Fibroblast of skin of back (primary cell): ENCODE measurements at places on chromosomes 4 and X.
A peak's percentile ranks its signal among the peaks of the same experiment; 100 is the strongest.

GRCh38 chrX:57451426-57452020 lies 140.3 kb upstream of the ZXDB start:
- no peak for DNase-seq

- peak; percentile 43 for DNase-seq
Observed at GRCh38 chr4:83961575-83961974, 425.7 kb downstream of the GPAT3 start.

DNA sequence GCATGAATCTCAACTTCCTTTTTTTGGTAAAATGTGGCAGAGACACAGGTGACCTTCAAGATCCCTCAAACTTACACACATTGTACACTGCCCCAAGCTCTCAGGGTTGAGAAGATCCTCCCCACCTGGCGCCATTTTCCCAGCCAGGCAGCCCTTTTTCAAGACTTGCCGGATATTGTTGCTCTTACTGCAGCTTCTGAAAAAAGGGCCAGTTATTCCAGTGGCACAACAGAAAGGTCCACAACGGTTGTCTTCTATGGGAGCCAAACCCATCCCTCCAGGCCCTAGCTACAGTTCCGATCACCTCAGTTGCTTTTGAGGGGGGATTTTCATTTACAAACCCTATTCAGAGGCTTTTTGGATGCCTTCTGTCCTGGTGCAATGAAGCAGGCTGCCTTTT lies 101.1 kb downstream of the CHIC2 start:
- no peak for DNase-seq

DNA sequence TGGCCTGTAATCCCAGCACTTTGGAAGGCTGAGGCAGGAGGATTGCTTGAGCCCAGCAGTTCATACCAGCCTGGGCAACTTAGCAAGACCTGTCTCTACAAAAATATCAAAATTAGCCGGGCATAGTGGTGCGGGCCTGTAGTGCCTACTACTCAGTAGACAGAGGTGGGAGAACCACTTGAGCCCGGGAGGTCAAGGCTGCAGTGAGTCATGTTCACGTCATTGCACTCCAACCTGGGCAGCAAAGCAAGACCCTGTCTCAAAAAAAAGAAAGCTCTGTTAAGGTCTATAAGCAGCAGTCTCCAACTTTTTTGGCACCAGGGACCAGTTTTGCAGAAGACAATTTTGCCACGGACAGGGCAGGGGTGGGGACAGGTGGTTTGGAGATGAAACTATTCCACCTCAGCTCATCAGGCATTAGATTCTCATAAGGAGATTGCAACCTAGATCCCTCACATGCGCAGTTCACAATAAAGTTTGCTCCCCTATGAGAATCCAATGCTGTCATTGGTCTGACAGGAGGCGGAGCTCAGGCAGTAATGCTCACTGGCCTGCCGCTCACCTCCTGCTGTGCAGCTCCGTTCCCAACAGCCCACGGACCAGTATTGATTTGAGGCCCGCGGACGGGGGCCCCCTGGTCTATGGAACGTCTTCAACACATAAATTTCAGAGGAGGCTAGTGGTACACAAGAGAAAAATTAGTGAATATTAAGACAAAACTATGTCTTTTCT lies 67.9 kb downstream of the KLHL8 start:
- DNase-seq = no peak

GRCh38 chr4:66688674-66689073 lies 856.6 kb downstream of the CENPC start:
- peak; percentile 68 for DNase-seq

- no peak for DNase-seq
Observed at GRCh38 chr4:106303548-106304281, 12.3 kb downstream of the TBCK start.

GRCh38 chr4:140052050-140052449 lies 101.9 kb downstream of the MAML3 start:
- peak; percentile 43 for DNase-seq

DNA sequence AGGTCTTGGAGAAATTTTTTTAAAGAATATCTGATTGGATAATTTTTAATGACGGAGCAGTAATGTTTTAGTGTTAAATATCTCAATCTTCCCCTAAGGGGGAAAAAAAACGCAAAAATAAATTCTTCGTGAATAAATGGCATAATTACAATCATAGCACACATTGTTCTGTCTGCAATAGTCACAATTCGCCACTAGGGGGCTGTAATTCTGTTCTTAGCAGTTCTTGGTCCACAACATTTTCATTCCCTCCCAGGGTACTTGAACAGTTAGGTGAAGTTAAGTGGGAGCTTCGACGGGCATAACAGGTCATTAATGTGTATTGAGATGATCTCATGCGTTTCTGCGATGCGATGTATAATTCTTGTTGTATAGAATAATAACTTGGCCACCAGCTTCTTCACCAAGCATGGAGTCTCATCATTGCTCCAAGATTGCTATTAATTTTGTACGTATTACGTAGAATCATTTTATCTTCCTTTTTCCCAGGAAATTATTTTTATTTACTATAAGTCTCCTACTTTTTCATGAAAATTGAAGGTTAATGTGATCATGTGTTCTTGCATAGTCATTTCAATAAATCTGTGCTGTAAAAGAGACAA lies 27.2 kb downstream of the HTR2C start:
- DNase-seq = peak; percentile 27

DNA sequence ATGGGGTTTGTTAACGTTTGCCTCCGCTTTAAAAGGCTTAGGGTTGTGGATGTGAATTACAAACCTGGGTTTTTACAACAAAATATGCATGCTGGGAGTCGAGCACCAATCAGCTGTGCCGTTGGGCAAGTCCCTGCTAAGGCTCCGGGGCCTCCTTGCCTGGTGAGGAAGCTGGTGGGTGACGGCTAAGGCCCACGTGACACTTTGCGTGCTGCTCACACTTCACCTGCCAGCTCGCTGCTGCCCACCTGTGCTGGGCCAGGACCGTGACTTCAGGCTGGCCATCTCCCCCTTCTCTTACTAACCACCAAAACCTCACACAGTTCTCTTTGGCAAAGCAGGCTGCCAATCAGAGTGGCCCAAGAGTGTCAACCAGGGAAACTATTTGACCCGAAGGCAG lies 178.3 kb downstream of the AFAP1 start:
- no peak for DNase-seq

DNA sequence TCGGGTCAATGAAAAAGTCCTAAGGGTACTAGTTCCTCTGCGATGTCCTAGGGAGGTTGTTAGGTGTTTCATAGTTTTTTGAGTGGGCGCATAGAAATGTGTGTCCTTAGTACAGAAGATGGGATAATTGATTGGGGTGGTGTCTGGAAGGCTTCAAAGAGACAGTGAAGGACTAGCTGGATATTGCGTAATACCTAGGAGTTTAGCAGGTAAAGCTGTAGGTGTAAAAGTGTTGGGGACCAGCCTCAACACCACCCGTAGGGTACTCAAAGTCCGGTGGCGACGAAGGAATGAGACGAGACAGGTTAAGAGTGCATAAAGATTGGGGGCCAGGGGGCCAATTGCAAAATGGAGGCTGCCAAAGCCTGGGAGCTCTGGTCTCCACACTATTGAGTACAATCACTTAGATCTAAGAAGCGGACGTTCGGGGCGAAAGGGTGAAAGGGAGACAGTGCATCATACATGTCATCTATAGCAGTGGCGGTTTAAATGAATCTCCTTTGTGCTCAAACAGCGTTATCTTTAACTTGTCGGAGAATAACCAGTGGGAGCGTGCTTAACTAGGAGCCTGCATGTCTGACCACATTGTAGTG lies 1.0 kb downstream of the TRMT44 start:
- no peak for DNase-seq
